ENCODE measurements at places on chromosomes 5 and 9.

GRCh38 chr9:83154821-83155220 lies 91.9 kb upstream of the RASEF start:
- no peak for DNase-seq

- DNase-seq: no peak
These were observed 150.4 kb downstream of the SPOCK1 start for GRCh38 chr5:137348759-137349158.

DNA sequence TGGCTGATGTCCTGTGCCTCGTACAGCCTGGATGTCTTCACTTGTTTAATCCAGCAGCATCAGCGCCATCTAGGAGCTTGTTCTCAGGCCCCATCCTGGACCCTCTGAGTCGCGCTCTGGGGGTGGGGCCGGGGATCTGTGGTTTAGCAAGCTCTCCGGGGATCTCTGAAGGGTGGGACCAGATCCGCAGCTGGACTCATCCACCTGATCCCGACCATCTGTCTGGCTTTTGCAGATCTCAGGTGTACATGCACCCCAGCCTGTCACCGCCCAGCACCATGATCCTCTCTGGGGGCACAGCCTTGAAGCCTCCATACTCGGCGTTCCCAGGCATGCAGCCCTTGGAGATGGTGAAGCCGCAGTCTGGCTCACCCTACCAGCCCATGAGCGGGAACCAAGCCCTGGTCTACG lies 15.1 kb upstream of the POMT1 start:
- DNase-seq: peak; percentile 33

DNA sequence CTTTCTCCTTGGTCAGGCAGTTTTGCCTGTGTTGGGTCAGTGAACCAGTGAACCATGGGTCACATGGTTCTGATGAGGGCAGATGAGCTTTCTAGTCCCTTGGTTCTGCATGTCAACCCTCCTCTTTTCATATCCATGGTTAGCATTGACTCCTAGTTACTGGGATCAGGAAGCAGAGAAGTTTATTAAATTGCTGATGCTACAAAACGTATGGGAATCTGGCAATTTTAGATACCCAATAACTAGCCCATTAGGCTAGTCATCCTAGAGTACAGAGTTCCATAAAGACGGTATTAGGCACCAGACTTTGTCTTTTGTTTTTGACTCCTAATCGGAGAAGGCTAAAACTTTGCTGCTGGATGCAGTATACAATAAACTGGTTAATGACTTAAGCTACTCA lies 273.1 kb downstream of the ATPSCKMT start:
- no peak for DNase-seq

GRCh38 chr5:111942661-111943401 lies 185.8 kb upstream of the NREP start:
- peak; percentile 73 for DNase-seq

DNA sequence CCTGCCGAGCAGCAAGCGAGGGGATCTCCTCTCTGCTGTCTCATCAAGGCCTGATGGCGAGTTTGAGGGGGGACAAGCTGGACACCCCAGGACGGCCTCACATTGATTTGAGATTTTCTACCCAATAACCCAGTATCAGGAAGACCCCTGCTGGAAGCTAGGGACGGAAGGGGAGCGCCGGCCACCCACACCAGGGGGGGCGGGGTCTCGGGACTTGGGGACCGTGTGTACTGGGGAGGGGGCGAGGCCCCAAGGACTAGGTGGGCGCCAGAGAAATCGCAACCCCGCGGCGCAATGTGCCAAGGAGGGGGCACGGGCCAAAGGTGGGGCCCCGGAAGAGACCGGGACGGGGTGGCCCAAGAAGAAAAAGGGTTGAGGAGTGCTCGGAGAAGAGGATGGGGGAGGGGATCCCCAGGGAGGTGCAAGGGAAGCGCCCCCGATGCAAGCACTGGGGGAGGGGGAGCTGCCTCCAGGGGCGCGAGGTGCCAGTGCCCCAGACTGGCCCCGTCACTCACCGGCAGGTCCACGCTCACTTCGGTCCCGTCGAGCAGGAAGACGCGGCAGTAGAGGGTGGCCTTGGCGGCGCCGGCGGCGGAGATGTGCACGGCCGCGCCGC lies 1.1 kb downstream of the EPB41L4B start:
- DNase-seq: no peak

- DNase-seq: no peak
These were observed 6.8 kb downstream of the IFNB1 start for GRCh38 chr9:21070906-21071305.

- DNase-seq: no peak
These were observed 16.6 kb downstream of the STRBP start for GRCh38 chr9:123251741-123252140.

GRCh38 chr9:124784509-124784908 lies 7.6 kb downstream of the OLFML2A start:
- peak; percentile 77 for DNase-seq

GRCh38 chr9:1604942-1605560 lies 410.1 kb upstream of the SMARCA2 start:
- peak; percentile 45 for DNase-seq

- peak; percentile 70 for DNase-seq
These were observed 743.9 kb downstream of the NR2F1-AS1 start for GRCh38 chr5:92836855-92837755.

DNA sequence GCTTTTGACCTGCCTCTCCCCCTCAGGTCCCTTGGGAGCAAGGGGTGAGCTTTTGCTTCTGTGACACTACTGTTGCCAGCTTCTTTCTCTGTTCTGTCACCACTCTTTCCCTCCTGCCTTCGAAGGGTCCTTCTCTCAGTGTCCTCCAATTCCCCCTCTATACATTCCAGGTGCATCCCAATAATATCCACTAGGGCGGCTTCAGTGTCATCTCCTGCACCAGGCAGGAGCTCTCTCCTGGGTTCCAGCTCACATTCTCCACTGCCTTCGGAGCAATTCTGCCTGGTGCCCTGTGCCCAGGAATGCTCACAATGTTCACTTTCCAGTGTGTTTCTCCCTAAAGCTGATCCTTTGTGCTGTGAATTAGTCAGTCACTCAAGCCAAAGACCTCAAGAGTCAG lies 83.9 kb upstream of the CXCL14 start:
- DNase-seq: no peak

Measured in fibroblast of mammary gland (primary cell).